GM03348 (cell line): ENCODE measurements at places on chromosomes 7 and 10.

DNA sequence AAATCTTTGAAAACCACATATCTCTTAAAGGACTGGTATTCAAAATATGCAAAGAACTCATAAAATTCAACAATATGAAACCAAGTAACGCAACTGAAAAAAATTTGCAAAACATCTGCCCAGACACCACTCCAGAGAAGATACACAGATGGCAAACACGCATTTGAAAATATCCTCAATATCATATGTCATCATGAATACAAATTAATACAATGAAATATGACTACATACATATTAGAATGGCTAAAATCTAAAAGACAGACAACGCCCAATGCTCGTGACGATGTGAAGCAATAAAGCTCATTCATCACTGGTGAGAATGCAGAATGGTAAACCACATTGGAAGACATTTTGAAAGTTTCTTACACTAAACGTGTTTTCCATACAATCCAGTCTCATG, 770.1 kb upstream of the CELF2 start:
- DNase-seq: no peak

DNA sequence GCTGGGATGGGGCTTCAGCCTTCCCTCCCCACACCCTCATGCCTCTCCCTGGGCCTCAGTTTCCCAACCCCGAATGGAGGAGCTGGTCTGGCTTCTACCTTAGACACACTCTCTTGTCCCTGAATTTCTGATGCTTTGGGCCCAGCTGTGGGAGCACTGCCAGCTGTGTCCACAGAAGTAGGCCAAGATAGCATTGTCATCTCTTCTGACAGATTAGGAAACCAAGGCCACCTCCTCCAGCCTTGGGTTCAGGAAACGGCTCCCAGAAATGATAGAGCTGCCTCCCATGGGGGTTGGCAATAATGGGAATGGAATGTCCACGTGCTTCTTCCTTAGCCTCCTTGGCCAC, 1.3 kb downstream of the PPIF start:
- no peak for DNase-seq

DNA sequence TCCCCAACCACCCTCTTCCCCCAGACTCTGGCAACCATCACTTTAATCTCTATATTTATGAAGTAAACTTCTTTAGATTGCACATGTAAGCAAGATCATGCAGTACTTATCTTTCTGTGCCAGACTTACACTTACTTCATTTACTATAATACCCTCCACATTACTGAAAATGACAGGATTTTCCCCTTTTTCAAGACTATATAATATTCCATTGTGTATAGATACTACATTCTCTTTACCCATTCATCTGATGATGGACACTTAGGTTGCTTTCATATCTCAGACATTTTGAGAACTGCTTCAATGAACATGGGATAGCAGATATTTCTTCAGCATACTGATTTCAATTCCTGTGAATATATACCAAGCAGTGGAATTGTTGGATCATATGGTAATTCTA, 4.4 kb downstream of the DOCK4 start:
- DNase-seq: no peak

DNA sequence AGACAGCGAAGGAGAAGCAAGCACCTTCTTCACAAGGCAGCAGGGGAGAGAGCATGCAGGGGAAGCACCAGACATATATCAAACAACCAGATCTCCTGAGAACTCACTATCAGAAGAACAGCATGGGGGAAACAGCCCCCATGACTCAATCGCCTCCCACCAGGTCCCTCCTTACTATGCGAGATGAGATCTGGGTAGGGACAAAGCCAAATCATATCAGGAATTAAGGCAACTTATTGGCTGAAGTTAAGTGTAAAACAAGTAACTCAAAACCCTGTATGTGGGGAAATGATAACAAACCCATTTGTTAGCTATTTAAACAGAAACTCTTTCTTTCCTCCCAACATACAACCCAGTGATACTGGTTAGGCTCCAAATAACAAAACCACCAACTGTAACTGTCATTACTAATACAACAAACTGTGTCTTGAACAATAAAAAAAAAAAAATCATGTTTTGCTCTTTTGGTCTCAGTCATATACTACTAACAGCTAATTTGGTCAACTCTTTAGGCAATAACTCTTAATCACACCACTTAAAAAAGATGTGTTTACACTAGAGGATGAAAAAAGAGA, 57.8 kb downstream of the MINDY3 start:
- no peak for DNase-seq

- DNase-seq: no peak
Observed at GRCh38 chr10:104816501-104816900, 175.4 kb downstream of the SORCS3 start.

- no peak for DNase-seq
Observed at GRCh38 chr7:27641581-27642230, 21.0 kb downstream of the HIBADH start.

- no peak for DNase-seq
Observed at GRCh38 chr7:105707967-105708762, 126.9 kb upstream of the EFCAB10 start.

GRCh38 chr7:112001091-112001826, 204.9 kb downstream of the DOCK4 start:
- DNase-seq: peak; percentile 32

GRCh38 chr10:103504181-103504783, 10.8 kb downstream of the NEURL1 start:
- no peak for DNase-seq

GRCh38 chr7:148260599-148260998, 330.0 kb upstream of the C7orf33 start:
- no peak for DNase-seq

GRCh38 chr10:47143473-47143872, 156.5 kb upstream of the GDF10 start:
- no peak for DNase-seq

DNA sequence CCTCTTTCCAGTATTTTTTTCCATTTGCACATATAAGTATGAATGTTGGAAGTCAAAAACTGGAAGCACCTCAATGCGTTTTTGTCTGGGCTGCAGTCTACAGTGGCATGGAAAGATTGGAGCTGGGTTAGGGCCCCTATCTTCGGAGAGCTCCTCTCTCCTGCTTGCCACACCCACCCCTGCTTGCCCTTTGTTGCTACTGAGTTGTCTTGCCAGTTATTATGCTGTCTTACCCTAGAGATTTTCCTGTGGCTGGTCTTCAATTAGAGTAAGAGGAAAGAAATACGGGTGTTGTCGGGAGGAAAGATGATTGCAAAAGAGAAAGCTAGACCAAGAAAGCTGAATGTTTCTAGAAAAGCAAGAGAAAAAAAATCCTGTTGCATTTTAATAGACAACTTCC, 228.9 kb upstream of the CELF2 start:
- DNase-seq: peak; percentile 16

GRCh38 chr7:149257146-149257545, 4.8 kb upstream of the ZNF783 start:
- DNase-seq: no peak

- DNase-seq: no peak
Observed at GRCh38 chr10:113232928-113233511, 283.0 kb downstream of the TCF7L2 start.

GRCh38 chr7:119374436-119374835, 898.5 kb upstream of the KCND2 start:
- DNase-seq: no peak

- DNase-seq: no peak
Observed at GRCh38 chr10:29078919-29079318, 210.0 kb upstream of the LYZL1 start.

- peak; percentile 48 for DNase-seq
Observed at GRCh38 chr7:130421684-130422083, 19.1 kb downstream of the CEP41 start.

- DNase-seq: no peak
Observed at GRCh38 chr7:37432281-37432920, 16.3 kb downstream of the ELMO1 start.

- DNase-seq: no peak
Observed at GRCh38 chr10:63901228-63901627, 380.0 kb downstream of the REEP3 start.
